ENCODE measurements at places on chromosomes 4 and X.

DNA sequence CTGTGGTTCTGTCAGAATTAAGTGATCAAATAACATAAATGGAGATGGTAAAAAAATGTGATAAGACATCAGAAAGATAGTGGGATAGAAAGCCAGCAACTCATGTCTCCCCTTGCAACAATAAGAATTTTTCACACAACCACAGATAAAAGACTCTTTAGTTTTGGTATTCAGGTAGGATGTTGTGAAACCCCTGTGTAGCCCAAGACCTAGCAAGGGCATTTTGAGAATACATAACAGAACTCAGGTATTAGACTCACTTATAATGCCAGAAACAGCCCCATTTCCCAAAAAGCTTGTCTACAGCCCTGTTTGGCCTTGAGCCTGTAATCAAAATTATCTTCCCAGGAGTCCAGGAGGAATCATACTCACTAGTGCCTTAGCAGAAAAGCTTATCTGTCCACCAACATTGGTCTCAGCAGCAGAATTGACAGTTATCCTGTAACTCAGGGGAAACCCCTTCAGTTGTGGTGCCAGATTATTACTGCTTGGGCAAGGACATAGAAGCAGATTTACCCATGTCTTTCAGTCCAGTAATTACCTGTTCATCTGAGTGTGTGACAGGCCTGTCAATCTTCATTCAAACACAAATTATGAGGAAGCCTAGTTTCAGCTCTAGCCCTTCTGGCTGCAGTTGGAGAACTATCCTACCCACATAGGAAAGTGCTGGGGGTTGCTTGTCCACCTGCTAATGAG is 41.0 kb upstream of the UGT2B17 start:
- DNase-seq = no peak

DNA sequence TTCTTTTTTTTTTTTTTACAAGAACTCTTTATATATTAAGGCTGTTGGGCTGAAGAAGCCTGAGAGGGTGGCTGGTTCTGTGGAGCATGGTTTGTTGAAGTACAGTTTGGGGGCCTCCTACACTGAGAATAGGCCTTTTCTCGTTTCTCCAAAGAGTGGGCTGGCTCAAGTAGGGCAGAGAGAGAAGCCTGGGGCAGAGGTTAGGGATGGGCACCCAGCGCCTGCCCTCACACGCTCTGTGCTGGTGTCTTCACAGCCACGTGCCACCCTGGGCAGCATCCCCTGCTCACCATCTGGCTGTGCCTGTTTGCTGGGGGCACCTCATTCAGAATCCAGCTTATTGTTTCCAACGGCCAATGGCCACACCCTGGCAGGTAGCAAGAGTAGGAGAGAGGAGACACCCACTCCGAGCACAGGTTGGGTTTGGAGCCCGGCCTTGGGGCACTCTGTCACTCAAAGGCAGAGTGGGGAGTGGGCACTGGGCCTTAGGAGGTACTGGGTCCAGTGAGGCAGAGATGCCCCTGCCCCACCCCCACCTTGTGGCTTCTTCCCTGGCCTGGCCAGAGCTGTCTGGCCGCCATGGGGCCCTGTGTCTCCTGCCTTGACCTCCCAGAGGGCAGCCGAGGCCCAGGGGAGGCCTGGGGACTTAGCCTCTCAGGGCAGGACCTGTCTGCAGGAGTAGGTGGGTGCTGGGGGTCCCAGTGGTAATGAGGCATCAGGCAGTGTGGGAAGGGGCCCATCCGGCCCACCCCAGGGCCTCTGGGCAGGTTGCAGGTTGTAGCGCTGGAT is 2.9 kb downstream of the MSANTD1 start:
- DNase-seq = peak; percentile 31

DNA sequence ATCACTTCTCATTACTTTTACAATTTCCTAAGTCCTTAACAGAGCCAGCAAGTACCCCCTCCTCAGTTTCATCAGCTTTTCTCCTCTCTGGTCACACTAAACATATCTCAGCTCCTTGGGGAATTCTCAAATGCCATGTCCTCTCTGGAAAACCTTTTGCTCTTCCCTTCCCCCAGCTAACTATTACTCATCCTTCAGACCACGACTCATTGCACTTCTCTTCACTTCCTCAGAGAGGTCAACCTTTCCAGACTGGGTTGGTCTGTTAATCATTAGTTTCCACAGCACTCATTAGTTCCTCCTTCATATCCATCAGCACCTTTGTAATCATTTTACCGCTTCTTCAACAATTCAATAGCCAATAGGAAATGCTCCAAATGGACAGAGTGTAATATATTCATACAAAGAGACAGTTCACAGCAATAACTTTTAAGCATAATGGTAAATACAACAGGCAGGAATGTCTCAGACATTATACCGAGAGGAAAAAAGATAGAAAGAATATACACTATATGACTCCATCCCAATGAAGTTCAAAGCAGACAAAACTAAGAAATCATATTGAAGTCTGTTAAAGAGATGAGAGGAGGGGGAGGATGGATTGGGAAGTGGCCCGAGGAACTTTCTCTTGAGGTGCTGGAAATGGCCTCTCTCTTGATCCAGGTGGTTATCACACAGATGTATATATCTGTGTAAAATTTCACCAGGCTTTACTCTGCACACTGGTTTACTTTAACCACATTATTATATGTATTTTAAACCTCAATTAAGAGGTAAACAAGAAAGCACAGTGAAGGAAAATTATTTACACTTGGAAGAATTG is 39.6 kb downstream of the DDX60L start:
- DNase-seq = no peak

DNA sequence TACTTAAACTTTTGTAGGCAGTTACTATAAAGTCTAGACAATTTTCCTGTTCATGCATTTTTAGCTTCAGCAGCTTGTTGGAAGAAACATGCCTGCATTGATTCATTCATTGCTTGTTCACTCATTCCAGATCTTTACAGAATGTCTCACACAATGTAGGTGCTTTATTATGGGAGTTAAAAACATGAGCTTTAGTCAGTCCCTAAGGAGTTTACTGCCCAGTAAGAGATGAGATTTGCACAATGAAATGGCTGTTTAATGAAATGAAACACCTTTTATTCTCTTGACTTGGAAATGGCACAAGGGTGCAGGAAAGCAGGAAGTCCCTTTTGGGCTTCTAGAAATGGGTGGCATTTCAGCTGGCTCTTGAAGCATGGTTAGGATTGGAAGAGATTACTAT is 2.9 kb downstream of the NOCT start:
- DNase-seq = no peak

GRCh38 chrX:22486296-22486695 is 213.6 kb downstream of the CBLL2 start:
- no peak for DNase-seq

DNA sequence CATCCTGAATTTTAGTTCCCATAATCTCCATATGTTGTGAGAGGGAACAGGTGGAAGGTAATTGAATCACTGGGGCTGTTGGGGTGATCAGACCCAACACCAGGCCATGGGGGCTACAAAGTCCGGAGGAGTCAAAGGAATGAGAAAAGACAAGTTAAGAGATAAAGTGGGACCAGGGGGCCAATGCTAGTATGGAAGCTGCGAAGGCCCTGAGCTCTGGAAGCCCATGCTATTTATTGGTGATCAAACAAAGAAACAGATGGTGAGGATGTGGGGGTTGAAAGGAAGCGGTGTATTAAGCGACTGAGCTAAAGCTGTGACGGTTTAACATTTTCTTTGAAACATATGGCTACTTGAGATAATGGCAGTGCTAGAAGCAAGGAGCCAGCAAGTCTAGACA is 132.8 kb downstream of the PDGFC start:
- no peak for DNase-seq

DNA sequence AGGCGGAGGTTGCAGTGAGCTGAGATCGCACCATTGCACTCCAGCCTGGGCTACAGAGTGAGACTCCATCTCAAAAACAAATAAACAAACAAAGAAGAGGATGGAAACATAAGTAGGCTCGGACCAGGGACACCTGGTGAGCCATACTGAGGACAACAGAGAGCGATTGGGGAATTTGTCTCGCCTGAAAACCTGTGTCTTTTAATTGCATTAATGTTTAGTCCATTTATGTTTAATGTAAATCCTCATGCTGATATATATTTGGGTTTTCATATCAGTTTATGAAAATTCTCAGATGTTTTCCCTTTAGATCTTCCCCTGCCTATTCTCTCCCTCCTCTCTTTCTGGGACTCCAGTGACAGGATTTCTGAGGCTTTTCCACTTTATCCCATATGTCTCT is 84.6 kb downstream of the EVC start:
- DNase-seq = no peak

DNA sequence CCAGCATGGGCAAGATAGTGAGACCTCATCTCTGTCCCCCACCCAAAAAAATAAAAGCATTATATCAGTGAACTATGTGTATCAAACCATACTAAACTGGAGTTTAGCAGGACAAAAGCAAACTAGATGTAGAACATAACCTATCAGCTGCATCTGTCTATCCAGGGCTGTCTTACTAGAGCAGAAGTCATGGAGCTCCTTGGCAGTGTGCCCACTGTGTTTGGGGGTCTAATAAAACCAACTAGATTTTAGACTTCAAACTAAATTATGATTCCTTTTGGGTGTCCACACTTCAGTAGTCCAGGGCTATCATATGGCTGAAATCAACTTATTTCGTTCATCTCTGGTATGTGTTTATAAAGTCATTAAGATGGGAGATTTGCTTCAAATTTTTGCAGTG is 8.3 kb downstream of the SLBP start:
- no peak for DNase-seq

DNA sequence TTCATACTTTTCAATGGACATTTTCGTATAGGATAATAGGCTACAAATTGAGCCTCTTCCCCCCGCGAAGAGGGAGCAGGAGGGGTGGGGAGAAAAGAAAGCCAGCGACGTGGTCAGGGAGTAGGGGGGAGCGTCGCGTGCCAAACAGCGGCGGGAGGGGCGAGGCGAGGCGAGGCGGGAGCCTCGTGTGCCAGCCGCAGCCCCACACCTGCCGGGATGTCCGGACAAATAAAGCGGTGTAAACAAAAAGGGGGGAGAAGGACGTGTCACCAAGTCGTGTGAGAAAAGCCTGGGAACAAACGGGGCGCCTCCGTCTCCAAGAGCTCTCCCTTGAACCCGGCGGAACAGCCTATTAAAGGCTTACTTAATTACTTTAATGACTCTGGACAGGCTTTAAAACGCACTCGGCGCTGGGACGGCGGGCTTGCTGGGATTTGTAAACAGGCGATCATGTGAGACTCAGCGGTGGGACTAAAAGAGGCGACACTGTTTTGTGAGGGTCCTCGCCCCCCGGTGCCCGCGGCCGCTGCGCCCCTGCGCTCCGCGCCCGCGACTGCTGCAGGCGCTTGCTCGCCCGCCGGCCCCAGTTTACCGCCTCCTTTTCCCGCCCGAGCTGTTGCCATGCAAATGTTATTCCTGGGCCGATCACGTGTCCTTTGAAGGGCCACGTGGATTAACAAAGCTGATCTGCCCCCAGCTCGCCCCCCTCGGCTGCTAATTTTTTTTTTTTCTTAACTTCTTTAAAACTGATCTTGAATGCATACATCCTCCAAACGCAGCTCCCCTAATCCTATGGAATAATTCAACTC is at the start of gene HELT:
HELT (plus strand) TSS at position 527 of the 809 bp plus-strand sequence. CDS start 439 bp downstream, outside the sequence.
- no peak for DNase-seq

GRCh38 chrX:42804524-42804923 is 26.6 kb upstream of the PPP1R2C start:
- DNase-seq = no peak

DNA sequence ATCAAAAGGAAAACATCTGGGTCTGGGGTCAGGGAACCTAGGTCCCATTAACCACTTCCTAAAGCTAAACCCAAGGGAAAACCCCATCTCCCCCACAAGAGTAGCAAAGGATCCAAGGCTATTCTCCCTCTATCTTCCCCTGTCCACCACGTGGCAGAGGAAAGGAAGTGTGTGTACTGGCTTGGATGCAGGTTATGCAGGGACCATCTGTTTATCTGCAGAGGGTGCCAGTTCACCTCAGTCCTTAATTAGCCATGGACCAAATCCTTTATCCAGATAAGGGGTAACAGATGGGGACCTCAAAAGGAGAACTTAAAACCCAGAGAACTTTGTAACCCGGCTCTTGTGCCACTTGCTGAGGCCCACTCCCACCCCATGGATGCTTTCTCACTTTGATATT is 135.3 kb downstream of the ZNF518B start:
- DNase-seq = no peak

DNA sequence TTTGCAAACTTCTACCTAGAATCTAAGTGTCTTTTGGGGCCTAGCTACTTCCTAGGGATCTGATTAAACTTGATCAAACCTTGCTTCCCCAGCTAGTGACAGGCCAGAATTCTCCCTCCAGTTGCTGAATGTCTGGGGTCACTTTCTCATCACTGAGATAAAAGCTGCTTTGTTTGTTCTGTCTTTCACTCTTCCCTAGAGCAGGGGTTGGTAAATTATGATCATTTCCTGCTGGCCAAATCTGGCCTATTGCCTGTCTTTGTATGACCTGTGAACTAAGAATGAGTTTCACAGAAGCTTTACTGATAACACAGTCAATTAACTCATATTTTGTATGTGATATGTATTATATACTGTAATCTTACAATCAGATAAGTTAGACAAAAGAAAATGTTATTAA is 157.8 kb upstream of the AADAT start:
- no peak for DNase-seq

- DNase-seq = no peak
Measured at GRCh38 chr4:40306976-40307375, 28.2 kb upstream of the CHRNA9 start.

GRCh38 chr4:90061881-90062280 is 65.3 kb upstream of the CCSER1 start:
- DNase-seq = no peak

- no peak for DNase-seq
Measured at GRCh38 chr4:95507147-95507546, 41.6 kb downstream of the UNC5C start.

DNA sequence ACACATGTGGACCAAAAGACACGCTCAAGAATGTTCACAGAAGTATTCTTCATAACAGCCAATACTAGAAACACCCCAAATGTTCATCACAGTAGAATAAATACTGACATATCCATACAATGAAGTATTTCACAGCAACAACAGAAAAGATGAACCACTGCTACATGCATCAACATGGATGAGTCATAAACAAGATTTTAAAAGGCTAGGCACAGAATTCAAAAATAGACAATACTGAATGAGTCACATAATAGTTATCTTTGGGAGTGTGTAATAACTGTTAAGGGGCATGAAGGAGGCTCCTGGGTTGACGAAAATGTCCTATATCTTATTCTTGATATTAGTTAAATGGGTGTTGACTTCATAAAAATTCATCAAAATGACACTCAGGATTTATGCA is 43.5 kb downstream of the CLOCK start:
- no peak for DNase-seq

- DNase-seq = no peak
Measured at GRCh38 chr4:139844459-139845036, 178.9 kb downstream of the MGST2 start.

- no peak for DNase-seq
Measured at GRCh38 chrX:29617276-29617675, 598.1 kb upstream of the MAGEB2 start.
